ENCODE measurements at places on chromosomes 5 and 9.

DNA sequence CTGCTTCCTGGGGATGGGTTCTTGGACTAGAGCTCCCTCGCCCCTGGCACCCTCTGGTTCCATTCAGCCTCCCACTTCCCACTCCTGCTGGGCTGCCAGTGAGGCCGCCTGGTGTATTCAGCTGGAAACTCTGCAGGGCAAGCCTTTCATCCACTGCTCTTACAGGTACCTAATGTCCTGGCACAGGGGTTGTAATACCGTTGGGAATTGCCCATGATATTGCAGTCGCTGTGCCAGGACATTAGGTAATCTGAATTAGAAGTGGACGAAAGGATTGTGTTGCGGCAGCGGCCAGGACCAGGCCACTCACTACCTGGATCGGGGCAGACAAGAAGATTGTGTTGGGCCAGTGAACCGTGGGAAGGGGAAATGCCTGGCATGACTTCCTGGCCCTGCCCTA is 13.1 kb downstream of the TMOD1 start:
- DNase-seq, result no peak

DNA sequence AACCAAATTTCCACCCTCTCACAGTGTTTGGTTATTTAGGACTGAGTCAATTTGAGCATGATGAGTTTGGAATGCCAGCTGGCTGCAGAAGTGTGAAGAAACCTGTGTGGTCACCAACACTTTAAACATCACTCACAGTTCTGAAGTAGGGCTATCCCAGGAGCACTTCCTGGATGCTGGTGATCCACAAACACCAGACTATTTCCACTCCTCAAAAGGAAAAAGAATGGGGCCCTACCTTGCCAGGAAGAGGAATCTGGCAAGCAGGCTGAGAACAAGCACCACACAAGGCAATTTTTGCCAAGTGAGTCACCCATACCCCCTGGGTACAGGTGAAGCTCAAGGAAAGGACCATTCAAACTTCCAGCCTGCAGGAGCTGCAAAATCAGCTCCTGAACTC is 294.2 kb upstream of the PTGER4 start:
- DNase-seq, result no peak

DNA sequence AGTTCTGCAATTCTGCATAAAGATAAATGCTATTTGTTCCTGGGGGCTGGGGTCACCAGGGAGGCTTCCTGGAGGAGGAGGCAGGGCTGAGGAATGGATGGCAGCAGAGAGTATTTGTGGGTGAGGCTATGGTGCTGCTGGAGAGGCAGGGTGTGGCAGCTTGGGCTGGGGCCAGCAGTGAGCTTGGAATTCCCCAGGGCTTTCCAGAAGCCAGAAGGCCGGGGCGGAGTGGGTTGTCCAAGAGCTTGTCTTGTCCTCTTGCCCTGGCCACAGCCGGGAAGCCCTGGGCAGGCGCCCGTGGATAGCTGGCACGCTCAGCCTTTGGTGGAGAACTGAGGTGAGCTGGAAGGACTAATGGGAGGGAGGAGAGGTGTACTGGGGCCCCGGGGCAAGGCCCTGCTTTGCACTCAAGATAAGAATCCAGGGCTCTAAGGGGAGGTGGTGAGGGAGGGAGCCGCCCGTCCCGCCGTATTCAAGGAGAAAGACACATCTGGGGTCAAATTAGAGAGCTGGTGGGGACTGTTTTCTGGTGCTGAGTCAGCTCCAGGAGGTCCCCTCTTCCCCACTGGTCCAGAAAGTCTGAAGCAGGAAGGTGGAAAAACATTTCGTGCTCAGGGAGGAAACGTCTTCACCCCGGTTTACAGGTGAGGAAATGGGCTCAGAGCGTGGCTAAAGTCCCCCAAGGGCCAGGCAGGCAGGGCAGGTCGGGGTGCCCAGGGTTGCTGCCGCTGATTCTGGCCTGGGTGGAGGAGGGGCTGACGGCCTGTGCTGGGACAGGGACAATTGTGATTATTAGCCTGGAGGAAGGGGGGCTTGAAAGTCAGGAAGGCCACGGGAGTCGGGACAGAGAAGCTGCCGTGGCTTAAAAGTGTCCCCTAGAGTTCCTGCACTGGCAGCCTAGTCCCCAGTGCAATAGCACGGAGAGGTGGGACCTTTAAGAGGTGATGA is 26.9 kb upstream of the CNOT6 start:
- DNase-seq, result no peak

GRCh38 chr5:149831492-149831891 is 101.4 kb downstream of the PPARGC1B start:
- DNase-seq, result peak; percentile 45

DNA sequence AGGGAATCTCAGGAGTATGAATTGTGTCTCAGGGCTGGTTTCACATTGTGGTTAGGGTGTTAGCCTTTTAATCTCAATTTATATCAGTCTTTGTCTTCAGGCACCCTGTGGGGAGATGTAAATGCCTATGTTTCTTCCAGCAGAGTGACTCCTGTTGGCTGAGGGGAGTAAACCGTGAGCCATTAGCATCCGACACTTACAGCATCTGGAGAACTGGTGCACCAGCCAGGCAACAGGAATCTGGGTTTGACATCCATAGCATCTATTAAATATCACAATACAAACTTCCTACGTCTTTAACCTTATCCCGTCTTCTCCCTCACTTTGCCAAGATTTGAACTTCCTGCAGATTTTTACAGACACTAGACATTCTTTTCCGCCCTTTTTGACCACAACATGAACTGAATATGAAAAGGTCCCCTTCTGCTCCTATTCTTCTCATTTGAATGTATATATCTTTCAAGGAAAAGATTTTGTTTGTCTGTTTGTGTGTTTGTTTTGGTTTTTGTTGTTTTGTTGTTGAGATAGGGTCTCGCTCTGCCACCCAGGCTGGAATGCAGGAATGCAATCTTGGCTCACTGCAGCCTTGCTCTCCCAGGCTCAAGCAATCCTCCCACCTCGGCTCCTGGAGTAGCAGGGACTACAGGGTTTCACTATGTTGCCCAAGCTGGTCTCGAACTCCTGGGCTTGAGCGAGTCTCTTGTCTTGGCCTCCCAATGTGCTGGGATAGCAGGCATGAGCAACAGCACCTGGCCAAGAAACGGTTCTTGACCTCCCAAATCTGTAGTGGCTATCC is 626.2 kb downstream of the TLR4 start:
- no peak for DNase-seq

GRCh38 chr9:94656200-94656599 is 16.9 kb upstream of the FBP1 start:
- DNase-seq, result peak; percentile 35

GRCh38 chr5:148831590-148832565 is 5.5 kb downstream of the ADRB2 start:
- DNase-seq, result no peak

DNA sequence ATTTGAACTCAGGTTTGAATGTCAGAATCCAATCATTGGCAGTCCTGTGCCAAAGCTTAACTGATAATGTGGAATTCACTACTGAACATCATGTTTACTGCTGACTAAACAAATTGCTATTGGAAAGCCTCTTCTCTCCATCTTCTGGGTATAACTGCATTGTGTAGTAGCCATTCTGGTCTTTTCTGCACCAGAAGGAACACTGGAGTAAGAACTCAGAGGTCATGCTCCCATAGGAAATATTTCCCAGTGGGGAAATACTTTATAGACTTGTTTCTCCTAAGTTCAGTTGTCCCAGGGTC is 25.9 kb downstream of the SLC1A3 start:
- DNase-seq, result no peak

GRCh38 chr5:157051604-157052245 is 7.2 kb downstream of the HAVCR1 start:
- DNase-seq, result no peak

DNA sequence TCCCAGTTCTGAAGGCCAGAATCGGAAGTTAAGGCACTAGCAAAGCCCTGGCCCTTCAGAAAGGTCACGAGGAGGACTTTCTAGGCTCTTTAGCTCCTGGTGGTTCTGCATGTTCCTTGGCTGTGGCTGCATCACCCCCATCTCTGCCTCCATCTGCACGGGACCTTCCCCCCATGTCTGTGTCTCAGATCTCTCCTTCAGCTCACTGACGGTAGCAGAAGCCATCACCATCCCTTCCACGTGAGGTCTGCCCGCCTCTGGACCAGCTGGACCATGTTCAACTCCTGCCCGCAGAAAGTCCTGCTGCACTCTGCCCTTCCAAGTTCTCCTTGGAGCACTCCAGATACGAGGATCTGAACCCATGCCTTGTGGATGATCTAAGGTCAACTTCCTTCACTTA is 242.9 kb upstream of the IRX1 start:
- no peak for DNase-seq

DNA sequence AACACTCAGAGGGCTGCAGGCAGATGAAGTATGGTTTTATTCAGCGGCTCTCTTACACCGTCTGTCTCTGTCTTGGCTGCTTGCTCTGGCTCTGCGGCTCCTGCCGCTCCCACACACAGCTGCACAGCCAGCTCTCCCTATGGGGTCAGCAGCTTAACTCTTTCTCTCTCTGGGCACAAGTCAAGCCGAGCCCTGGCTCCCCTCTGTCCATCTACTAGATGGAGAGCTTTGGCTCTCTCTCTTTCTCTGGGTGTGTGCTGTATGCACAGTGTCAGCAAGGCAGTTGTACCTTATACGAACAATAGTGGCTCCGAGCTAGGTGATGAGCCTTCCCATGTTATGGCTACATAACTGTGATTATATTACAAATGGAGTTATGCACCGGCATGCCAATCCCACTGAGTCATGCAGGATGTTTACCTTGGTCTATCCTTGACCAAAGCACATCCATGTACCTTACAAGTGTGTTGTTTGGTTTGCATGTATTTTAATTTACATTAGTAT is 19.3 kb upstream of the PPP2CA start:
- DNase-seq, result no peak

GRCh38 chr9:93944011-93944410 is 11.1 kb downstream of the BARX1 start:
- no peak for DNase-seq

GRCh38 chr5:136200761-136201160 is 7.8 kb upstream of the SMIM32 start:
- no peak for DNase-seq

GRCh38 chr5:72600391-72600981 is 93.3 kb upstream of the ZNF366 start:
- no peak for DNase-seq

- DNase-seq, result no peak
Observed at GRCh38 chr9:84636436-84636835, 33.1 kb upstream of the NTRK2 start.

- DNase-seq, result no peak
Observed at GRCh38 chr5:38613490-38613889, 57.0 kb upstream of the LIFR start.

DNA sequence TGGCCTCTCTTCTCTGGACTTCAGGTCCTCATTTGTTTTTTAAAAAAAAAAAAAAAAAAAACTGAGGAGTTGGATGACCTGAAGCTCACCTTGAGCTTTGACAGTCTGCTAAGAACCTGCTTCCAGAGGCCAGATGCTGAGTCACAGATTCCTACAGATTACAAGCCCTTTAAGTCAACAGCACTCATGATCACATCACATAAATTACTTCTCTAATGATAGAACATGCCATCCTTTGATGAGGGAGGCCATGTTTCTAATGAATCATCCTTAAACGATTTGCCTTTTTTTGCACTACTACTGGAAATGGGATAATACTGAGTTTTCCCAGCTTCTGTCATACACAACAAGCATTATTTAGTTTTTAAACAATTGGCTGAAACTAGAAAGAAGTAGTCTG is 34.2 kb upstream of the MYOT start:
- DNase-seq, result no peak

- DNase-seq, result no peak
Observed at GRCh38 chr5:67178966-67179365, 17.6 kb downstream of the CD180 start.

GRCh38 chr5:179400020-179400419 is 54.8 kb upstream of the ADAMTS2 start:
- no peak for DNase-seq

GRCh38 chr5:44997506-44997905 is 188.8 kb downstream of the MRPS30 start:
- no peak for DNase-seq

- no peak for DNase-seq
Observed at GRCh38 chr9:136264031-136264430, 18.4 kb upstream of the QSOX2 start.

DNA sequence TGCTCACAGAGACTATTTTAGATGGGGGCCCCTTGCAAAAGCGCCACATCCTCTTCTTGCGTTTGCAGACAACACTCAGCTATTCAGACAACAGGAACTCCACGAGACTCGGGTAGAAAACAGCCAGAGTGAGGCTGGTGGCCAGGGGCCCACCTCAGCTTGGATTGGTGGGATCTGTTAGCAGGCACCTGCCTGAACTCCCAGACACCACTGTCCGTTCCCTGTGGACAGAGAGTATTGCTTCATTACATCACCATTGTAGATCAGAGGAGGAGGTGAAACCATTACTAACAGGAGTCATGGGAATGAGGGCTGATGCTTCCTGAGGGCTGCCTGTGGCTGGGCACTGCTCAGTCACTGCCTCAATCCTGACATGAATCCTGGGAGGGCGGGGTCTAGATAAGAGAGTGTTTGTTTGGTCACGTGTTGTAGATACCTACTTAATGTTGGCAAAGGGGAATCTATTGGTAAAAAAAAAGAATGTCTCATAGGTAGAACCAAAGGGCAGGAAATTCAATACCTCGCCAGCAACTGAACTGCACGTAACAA is 4.4 kb upstream of the RAPGEF1 start:
- no peak for DNase-seq

GRCh38 chr9:92615790-92616189 is 54.1 kb downstream of the IPPK start:
- no peak for DNase-seq

DNA sequence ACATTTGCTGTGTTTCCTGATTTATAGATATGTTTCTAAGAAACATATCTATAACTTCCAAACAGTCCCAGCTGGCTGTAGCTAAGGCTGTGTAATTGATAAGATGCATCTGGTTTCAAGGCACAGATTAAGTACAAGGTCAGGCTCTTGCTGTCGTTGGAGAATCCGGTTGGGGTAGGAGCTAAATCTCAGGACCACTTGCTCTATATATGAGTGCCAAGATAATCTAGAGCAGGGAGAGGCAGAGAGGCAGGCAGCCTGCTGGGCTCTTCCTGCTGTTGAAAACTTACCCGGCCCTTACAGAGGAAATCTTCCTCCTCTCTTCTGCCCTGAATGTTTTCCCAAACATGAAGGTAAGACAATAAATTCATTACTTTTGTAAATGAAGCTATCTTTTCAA is at the start of gene C7:
TSS of gene C7 (plus strand) at position 234 of the 400 bp plus-strand sequence. CDS start at position 348, 114 bp downstream.
- no peak for DNase-seq

- no peak for DNase-seq
Observed at GRCh38 chr5:105134328-105134727, 1571.7 kb upstream of the NUDT12 start.

- DNase-seq, result no peak
Observed at GRCh38 chr5:136159457-136159856, 26.8 kb downstream of the SMAD5 start.

Measured in activated naive CD4-positive, alpha-beta T cell treated with Interleukin-2 at 50 U/mL for 16 hours (primary cell).